ENCODE measurements at places on chromosomes 12 and 14.
A peak's percentile ranks its signal among the peaks of the same experiment; 100 is the strongest.

DNA sequence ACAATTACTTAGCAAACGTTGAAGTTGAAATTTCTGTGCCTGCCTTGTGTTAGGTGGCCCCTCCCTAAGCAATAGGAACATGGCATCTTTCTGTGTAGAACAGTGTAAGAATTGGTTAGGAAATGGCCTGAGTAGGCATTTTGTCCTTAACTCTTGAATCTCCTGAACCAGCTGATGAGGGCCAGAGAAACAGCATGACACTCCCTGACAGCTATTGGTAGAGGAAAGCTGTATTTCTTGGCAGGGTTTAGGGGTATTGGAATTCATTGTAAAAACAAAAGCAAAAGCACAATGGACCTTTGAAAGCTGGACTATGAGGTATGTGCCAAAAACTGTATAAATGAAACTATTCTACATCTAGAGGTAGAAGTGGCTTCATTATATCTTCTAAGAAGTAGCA is 40.6 kb upstream of the LRTM2 start:
- peak; percentile 36 for DNase-seq

DNA sequence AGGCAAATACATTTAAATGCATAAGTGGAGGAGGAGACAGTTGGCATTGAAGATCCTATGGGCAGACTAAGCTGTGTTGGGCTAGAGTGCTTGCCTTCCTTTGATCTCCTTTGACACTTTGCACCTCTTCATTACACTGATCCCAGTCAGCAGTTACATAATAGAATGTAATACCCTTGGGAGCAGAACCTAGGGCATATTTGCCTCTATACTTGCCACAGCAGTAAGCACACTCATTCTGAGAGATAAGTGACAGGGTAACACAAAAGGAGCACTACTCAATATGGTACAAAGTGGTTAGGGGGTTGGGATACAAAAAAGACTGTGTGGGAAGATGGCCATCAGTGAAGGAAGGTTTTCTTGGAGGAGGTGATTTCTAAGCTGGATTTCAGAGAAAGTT is 9.0 kb downstream of the MARS1 start:
- no peak for DNase-seq

DNA sequence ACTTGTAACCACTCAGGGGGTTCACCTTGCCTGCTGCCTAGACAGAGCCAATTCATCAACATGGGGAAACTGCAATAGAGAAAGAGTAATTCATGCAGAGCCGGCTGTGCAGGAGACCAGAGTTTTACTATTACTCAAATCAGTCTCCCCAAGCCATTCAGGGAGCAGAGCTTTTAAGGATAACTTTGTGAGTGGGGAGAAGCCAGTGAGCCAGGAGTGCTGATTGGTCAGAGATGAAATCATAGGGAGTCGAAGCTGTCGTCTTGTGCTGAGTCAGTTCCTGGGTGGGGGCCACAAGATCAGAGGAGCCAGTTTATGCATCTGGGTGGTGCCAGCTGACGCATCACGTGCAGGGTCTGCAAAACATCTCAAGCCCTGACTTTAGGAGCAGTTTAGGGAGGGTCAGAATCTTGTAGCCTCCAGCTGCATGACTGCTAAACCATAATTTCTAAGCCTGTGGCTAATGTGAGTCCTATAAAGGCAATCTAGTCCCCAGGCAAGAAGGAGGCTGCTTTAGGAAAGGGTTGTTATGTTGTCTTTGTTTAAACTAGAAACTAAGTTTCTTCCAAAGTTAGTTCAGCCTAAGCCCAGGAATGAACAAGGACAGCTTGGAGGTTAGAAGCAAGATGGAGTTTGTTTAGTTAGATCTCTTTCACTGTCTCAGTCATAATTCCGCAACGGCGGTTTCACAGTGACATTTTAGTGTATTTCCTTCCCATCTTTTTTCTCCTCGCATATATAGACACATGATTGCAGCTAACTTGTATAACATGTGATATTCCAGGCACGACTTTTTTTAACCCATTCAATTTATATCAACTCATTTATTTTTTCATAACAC is 68.9 kb upstream of the NCOR2 start:
- peak; percentile 70 for DNase-seq

DNA sequence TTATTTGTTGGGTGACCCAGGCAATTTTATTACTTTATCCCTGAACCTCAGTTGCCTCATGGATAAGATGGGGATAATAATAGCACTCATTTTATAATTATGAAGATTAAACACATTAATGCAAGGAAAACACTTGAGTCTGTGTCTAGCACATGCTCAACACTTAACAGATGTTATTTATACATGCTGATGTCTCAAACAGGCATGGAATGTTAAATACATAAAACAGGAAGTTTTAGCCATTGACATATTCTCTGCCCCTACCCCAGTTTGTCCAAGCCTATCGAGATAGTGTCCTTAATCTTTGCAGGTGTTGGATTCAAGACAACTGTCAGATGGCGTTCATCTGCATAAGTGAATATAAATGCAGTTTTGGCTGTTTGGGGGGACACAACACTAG is 109.8 kb downstream of the SCAF11 start:
- DNase-seq: no peak

DNA sequence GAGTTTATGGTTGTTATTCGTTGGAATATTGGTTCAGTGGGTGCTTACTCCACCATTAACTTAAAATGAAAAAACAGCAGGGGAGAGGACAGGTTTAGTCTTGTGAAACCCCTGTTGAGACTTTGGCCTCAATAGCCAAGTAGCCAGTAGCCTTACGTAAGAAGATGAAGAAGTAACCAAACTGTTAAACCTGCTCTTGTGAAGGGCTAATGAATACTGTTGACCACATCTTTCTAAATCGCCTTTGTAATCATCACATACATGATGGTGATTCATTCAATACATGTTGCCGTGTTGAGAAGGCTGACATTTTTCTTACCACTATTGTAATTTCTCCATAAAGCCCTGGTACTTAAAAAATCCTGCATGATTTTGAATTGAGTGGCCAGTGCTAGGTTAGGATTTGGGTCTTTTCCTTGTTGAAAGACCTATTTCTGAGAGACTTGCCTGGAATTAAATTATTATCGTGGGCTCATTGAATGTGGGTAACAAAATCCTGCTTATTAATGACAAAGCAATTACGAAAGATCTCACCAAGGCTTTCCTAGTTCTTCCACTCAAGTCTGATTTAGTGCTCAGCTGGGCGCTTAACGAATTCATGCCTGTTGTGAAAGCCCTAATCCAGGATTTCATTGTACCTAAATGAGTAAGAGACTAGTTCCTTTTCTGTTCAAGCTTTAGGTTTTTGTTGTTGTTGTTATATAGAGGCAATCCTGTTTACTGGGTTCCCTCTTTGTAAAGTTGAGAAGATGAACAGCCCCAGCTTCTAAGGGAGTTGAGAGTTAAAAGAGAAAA is 333.1 kb downstream of the FUT8 start:
- no peak for DNase-seq

DNA sequence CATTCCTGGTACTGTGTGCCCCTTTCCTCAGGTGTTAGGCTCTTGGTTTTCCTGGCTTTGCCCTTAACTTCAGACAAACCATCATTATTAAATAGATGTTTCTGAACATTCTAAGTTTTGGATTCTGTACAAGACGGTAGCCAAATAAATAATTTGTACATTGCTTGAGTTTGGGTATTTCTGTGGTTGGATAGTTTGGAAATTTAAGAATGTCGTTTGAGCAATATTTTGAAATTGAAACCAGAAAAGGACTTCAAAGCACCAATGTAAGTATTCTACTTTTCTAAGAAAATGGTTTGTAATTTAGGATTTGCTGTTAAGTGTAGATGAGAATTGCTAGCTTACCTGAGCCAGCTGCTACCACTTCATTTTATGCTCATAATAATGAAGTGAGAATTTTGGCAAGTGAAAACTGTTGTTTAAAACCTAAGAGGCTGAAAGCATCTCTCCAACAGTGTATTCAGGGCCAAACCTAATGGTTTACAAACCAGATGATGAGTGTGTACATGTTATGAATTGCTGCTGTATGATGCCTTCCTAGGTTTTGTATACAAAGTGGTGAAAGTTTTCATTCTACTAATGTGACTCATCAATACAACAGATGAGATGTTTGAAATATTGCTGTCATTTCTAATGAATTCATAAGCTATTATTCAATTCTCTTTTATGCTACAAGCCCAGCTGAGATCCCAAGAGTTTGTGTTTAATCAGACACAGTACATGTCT is 181.5 kb upstream of the PRKD1 start:
- DNase-seq: peak; percentile 43

GRCh38 chr14:58979325-58979724 is 209.1 kb upstream of the DAAM1 start:
- no peak for DNase-seq

GRCh38 chr12:97024393-97024792 is 117.3 kb downstream of the NEDD1 start:
- DNase-seq: no peak

DNA sequence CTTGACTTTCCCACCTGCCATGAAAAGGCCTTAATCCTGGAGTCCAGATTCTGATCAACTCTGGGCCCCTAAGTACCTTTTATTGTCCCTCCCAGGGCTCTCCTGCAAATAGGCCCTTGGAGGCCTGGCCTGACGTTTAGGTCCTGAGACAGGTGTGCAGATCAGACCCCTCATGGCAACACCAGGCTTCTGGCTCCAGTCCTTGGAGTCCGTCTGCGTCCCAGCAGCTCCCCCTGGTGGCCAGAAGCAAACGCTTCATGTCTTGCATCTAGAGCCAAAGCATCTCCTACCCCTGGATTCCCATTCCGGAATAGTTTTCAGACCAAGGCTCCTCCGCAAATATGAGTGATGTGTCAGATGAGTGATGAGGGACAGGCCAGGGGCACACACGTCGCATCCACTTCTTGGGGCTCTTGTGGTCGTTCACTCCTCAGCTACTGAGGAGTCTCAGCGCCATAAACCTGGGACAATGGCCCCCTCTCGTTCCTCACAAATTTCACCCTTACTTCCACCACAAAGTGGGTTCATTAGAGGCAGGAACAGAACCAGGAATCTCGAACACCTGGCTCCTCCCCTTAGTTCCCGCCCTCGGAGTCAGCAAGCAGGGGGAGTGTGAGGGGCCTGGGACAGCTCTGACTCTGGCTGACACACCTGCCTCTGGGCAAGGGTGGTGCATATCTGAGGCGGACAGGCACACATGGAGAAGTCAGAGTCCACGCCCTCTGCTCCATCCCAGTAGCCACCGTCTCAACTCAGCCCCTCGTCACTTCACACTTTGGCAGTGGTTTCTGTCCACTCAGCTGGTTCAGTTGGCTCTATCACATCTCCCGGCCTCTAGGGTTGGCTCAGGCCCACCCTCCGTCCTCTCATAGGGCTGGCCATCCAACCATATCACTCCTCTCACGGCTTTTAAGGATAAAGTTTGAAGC is 77.9 kb upstream of the PWP1 start:
- DNase-seq: peak; percentile 65

DNA sequence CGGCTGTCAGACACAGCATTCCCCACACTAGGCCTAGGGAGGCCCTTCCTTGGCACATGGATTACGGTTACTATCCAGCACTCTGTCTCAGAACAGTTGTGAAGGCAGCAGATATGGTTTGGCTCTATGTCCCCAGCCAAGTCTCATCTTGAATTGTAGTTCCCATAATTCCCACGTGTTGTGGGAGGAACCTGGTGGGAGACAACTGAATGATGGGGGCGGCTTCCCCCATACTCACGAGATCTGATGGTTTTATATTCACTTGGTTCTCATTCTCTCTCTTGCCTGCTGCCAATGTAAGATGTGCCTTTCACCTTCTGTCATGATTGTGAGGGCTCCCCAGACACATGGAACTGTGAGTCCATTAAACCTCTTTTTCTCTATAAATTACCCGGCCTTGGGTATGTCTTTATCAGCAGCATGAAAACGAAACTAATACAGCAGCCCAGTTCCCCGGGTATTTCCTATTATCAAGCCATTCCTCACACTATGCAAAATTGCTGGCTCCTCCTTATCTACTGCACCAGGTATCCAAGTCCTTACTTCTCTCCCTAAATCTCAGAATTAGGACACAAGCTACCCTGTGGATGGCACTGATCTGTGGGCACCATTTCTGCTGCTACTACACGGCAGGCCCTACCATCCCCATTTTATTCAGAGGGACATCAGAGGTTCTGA is 33.3 kb downstream of the NT5DC3 start:
- DNase-seq: no peak

- no peak for DNase-seq
These were observed 83.7 kb downstream of the VWF start for GRCh38 chr12:6040815-6041214.

GRCh38 chr14:54722791-54723432 is 156.0 kb downstream of the SAMD4A start:
- peak; percentile 52 for DNase-seq

DNA sequence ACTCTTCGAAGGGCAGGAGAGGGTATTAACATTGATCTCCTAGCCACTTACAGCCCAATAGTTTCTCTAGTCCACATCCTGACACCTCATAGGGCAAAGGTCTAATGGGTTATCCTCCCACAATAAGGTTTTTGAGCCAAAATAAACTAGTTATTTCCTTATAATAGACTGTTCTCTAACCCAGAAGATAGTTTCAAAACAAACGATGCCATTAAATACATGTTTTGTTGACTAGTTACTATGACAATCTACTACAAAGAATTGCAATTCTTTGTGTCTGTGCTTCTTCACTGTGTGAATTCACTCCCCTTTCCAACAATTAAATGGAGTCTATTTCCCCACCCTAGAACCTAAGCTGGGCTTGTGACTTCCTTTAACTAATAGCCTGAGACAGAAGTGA is 6.4 kb upstream of the ACTR10 start:
- no peak for DNase-seq

GRCh38 chr12:106195621-106196027 is 52.2 kb downstream of the CKAP4 start:
- peak; percentile 80 for DNase-seq

DNA sequence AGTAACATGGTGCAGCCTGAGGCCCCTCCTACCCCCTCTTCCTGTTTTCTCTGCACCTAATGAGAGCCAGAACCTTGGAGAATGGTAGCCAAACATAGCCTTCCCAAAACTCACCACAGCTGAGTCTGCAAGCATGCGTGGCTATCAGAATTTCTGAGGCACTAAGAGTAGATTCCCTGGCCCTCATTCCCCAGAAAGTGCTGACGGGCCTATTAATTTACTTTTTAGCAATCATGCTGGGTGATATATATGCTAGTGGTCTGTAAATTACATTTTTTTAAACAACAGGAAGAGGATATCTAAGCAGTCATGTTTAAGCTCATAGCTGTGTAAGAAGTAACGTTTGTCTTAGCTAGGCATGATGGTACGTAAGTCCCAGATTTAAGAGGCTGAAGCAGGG is 30.4 kb downstream of the KANSL2 start:
- DNase-seq: peak; percentile 23
